Motor neuron (in vitro differentiated cells): ENCODE measurements at places on chromosomes 1 and 21.
A peak's percentile ranks its signal among the peaks of the same experiment; 100 is the strongest.

DNA sequence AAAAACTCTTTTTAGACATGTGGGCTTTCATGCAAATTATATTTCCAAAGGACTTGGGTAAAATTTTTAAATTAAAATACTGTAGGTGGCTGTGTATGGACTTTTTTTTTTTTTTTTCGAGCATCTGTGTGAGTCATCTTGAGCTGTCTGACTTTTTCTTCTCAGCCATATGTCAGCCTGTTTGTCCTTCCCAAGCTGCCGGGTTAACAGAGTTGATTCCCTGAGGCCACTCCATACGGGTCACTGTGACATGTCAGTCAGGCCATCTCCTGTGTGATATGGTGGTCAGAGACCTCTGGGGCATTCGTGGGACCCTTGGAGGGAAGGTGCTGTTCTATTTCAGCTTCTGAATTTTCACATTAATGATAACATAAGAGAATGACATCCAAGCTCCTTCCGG is 148.3 kb downstream of the KCNJ6 start:
- ATAC-seq, result no peak

- no peak for ATAC-seq
These were observed 11.5 kb downstream of the TNFSF4 start for GRCh38 chr1:173195596-173196088.

DNA sequence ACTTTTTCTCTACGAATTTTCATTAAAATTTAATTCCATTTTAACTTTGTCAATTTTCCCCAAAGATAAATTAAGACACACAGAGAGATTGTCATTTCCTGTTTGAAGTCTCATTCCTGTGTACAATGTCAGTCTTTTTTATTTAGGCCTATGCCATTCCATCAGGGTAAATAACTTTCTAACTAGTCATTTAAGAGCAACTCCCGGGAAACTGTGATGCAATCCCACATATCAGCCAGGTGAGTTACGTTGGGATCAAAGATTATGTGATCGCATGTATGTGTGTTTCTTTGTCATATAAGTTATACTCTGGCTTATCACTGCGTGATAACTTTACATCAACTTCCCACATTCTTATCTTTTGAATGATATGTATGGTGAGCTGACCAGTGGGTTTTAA is 86.1 kb upstream of the S1PR1 start:
- ATAC-seq, result no peak

GRCh38 chr1:68558321-68559026 is 61.6 kb upstream of the DEPDC1 start:
- ATAC-seq, result peak; percentile 21

GRCh38 chr1:224256640-224257039 is 73.3 kb downstream of the NVL start:
- no peak for ATAC-seq

- ATAC-seq, result no peak
These were observed 56.7 kb downstream of the PKN2 start for GRCh38 chr1:88740784-88741183.

- ATAC-seq, result no peak
These were observed 275.8 kb upstream of the ST6GALNAC5 start for GRCh38 chr1:76591461-76591860.

GRCh38 chr1:248861616-248862015 is 2.7 kb upstream of the ZNF692 start:
- no peak for ATAC-seq

GRCh38 chr1:186519982-186520381 is 59.1 kb upstream of the PDC start:
- ATAC-seq, result peak; percentile 33

DNA sequence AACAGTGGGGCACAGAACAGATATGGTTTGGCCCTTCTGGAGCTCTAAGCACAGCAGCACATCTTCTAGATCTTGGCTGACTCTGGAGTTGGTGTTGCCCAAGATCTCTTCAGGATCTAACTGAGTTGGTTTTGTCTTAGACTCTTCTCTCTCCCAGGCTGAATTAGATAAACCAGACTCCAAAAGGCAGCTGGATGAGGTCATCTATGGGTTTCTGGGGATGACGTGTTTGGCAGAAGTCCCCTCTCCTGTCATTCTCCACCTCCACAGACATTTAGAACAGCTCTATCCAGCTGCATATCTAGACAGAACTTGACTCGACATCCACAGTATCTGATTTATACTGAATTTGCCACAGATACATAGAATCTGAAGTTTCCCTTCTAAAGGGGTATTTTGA is 75.3 kb downstream of the ST6GALNAC5 start:
- ATAC-seq, result no peak

DNA sequence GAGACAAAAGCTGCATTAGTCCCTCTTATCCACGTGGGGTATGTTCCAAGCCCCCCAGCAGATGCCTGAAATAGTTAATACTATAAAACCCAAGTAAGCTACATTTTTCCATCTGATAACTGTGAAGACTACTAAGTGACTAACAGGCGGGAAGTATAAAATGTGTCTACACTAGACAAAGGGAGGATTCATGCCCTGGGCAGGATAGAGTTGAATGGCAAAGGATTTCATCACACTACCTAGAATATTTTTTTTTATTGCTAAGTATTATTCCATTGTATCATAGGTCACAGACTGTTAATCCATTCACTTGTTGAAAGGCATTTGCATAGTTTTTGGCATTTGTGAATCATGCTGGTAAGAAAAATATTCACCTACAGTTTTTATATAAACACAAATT is 26.4 kb upstream of the CFHR4 start:
- ATAC-seq, result no peak

DNA sequence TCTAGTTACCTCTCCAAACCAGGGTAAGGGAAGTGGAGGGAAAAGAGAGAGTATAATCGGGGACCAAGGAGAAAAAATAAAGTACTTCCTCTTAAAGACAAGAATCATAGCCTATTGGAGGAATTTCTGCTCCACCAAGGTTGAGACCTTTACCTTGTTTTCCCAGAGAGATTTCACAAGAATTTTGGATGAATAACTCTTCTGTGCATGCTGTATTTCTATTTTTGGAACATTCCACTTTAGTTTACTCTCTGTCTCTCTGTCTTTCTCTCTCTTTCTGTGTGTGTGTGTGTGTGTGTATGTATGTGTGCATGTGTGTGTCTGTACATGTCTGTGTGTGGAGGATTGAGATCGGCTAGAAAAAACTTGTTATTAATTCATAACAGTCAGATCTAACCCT is 318.4 kb upstream of the RGS18 start:
- peak; percentile 31 for ATAC-seq

- peak; percentile 38 for ATAC-seq
These were observed 50.9 kb downstream of the PTPN14 start for GRCh38 chr1:214500340-214501055.

DNA sequence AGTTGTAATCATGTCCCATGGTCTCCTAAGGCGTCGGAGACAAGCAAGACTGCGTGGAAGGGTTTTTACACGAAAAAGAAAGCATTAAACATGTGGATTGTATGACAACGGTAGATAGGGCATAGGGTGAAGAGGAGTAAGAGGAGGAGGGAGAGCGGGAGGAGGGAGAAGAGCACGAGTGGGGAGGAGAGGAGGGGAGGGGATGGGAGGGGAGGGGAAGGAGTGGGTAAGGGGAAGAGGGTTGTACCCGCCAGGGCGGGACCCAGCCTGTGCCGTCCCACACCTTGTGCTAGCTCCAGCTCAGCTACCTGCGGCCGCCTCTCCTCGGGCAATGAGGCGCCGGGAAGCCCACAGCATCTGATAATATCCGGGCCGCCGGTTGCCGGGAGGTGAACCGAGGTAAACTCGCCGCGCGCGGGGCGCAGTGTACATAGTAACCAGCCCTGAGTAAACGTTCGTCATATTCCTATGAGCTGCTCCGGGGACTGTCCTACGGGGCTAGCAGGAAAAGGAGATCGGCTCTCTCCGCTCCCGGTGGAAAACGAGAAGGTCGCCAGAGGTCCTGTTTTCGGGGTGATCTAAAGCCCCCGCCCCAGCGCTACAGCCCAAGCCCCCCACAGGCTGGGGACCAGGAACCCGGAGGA is 449 bp upstream of the RCAN3 start:
- ATAC-seq, result peak; percentile 80

- peak; percentile 99 for ATAC-seq
These were observed 17.7 kb downstream of the NFYC start for GRCh38 chr1:40709100-40709801.

- ATAC-seq, result no peak
These were observed 12.2 kb downstream of the STYXL2 start for GRCh38 chr1:167106119-167106461.

GRCh38 chr1:9389968-9390367 is 97.3 kb downstream of the SPSB1 start:
- no peak for ATAC-seq

GRCh38 chr1:156571261-156571852 is 1.0 kb downstream of the IQGAP3 start:
- ATAC-seq, result no peak

DNA sequence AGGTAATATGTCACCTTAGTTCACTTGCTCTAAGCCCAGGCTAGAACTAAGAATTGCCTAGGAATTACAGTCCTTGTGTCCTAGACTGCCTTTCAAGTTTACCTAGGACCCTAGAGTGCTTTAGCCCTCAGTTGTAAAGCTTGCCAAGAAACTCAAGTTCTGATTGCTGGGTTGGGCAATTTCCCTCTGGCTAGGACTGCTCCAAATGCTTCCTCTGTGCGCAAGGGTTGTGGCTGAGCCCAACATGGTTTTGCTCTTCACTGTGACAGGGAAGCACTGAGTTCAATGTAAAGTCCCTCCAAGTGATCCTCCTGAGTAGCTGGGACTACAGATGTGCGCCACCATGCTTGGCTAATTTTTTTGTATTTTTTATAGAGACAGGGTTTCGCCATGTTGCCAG is 102.3 kb upstream of the NEK7 start:
- no peak for ATAC-seq

DNA sequence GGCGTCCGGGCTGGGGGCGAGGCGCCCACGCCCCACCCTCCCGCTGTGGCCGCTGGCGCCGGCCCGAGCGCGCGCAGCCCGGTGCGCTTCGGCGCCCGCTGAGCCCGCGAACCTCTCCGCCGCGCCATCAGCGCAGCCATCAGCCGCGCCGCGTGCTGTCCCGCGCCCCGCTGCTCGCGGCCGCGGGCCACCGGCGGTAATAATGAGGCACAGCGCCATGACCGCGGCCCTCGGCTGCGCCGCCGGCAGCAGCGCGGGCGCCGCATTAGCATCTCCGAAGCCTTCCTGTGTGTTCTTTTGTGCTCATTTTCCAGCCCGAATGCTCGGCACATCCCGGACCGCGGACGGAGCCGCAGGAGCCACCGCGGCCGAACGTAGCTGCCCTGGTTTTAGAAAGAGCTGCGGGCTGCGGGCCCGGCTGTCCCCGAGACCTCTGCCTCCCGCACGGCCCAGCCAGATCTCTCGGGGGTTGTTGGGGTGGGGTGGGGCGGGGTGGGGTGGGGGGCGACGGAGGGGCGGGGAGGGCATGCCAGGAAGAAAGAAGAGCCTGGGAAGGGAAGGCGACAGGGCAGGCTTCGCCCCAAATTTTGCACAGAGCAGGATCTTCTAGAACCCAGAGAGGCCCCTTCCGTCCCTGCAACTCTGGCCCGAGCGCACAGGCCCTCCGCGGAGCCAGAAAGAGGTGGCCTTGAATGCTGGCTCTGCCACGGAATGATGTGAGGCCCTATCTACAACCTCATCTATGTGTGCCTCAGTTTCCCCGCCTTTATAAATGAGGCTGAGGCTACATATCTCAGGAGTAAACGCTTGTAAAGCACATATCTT is 55.3 kb downstream of the RRAGC start:
- ATAC-seq, result peak; percentile 93

- ATAC-seq, result peak; percentile 60
These were observed at the start of gene KCNA2 for GRCh38 chr1:110605901-110606656. KCNA2 (minus strand) TSS chr1:110606358; CDS start chr1:110604782, 1,576 bp downstream.

GRCh38 chr1:29050166-29050565 is 73.5 kb downstream of the TMEM200B start:
- ATAC-seq, result no peak

DNA sequence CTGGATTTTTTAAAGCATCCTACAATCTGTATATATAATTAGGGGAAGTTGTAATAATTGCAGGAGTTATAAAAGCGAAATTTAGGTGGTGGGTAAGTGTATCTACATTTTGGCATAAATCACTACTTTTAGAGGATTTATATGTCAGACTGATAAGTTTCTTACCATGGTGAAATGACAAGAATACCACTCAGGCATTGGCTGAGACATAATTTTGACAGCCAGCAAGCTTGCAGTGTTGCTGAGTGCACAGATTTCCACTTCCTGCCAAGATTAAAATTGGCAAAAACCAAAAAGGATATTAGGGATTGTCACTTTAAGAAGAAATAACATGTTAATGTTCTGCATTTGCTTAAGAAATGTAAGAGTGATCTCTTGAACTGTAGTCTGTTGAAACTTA is 28.2 kb downstream of the NFIA start:
- no peak for ATAC-seq

GRCh38 chr1:228399531-228400236 is 7.0 kb downstream of the TRIM11 start:
- ATAC-seq, result no peak

- no peak for ATAC-seq
These were observed 5.1 kb downstream of the IBA57 start for GRCh38 chr1:228170666-228171065.

DNA sequence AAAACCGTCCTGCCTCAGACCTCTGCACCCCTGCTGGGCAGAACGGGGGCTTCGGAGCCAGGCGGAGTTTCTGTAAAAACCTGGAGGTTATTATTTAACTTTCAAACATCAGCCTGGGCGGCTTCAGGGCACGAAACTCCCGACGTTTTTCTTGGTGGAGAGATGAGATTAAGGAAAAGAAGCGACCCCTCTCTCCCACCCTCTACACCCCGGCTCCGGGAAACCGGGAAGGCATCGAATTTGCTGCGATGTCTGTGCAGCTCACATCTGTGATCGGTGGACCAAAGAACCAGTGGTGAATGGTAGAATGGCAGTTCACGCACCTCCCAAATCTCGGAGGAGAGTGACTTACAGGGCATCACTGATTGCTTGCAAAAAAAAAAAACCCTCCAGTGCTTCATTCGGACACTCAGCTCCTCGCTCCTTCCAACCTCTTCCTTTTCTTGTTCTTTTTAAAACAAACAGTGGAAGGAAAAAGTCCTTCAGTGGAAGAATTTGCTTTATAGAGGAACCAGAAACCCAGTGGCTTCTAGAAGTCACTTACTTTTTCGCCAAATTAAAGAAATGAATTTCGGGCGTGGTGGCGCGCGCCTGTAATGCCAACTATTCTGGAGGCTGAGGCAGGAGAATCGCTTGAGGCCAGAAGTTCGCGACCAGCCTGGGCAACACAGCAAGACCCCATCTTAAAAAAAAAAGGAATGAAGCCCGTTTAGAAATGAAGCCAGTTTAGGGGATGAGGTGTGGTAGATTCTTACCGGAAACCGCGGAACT is 884 bp downstream of the PHACTR4 start:
- ATAC-seq, result no peak

- ATAC-seq, result no peak
These were observed 82.5 kb downstream of the C4BPA start for GRCh38 chr1:207186503-207186902.

- ATAC-seq, result peak; percentile 92
These were observed 40.6 kb upstream of the MARK1 start for GRCh38 chr1:220487297-220487820.

- ATAC-seq, result no peak
These were observed 1.9 kb upstream of the MFN2 start for GRCh38 chr1:11978301-11978700.

GRCh38 chr1:90838720-90839119 is 121.6 kb upstream of the BARHL2 start:
- ATAC-seq, result no peak
